ENCODE measurements at places on chromosomes 4 and X. TPM values are rescaled to one million over a fixed set of nuclear protein-coding genes. Genes with fewer than 3 reads are reported as not detected.

The REELD1 gene
- total RNA-seq = not detected

The SPANXA1 gene
- total RNA-seq = not detected

The ARHGAP24 gene
- 5.7 TPM for total RNA-seq

The UCHL1 gene
- 38.5 TPM for total RNA-seq

The MAGEA2B gene
- total RNA-seq = not detected

The USP27X gene
- 1.5 TPM for total RNA-seq

The CDS1 gene
- 1.1 TPM for total RNA-seq

The SMIM9 gene
- total RNA-seq = not detected

The RHOXF2B gene
- not detected for total RNA-seq

The PLXNB3 gene
- total RNA-seq = 0.10 TPM

GRCh38 chrX:37717708-37718107 lies 32.1 kb downstream of the XK start:
- DNase-seq = no peak

- no peak for DNase-seq
Measured at GRCh38 chr4:98746530-98746929, 88.1 kb upstream of the TSPAN5 start.

DNA sequence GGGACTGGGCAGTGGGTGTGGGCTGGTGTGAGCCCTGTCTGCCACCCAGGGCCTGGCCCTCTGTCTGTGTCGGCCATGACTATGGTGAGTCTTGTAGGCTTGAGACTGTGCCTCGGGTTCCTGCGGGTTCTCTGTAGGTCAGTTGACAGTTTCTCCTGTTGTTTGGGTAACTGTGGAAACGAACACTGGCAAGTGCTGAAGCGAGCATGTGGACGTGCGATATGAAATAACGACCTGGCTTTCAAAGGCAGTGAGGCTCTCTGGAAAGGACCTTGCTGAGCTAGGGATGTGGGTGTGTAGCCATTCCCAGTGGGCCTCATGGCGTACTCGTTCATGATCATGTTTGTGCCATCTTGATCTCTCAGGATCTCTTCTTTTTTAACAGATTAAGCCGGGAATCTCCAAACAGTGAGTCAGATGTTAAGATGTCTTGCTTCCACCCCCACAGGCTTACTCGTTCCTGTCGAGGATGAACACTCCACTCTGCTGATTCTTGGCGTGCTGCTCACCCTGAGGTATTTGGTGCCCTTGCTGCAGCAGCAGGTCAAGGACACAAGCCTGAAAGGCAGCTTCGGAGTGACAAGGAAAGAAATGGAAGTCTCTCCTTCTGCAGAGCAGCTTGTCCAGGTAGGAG lies 41.3 kb downstream of the HTT start:
- DNase-seq = peak; percentile 41

DNA sequence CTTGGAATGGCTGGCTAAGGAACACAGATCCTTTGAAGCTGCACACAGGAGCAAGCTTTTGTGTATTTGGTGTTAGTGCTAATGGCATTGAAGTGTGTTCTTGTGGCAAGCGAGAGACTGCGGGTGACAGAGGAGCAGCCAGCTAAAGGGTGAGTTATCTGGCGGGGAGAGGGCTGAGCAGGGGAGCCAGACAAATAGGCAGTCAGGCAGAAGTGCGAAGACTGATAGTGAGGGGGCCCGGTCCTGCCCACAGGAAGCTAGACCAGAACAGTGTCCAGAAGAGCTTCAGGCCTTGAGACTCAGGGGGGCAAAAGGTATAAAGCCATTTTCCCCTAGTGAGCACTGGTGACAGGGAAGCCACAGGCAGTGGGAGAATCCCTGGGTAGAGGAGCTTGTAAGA lies 49.6 kb upstream of the MAMLD1 start:
- DNase-seq = no peak

DNA sequence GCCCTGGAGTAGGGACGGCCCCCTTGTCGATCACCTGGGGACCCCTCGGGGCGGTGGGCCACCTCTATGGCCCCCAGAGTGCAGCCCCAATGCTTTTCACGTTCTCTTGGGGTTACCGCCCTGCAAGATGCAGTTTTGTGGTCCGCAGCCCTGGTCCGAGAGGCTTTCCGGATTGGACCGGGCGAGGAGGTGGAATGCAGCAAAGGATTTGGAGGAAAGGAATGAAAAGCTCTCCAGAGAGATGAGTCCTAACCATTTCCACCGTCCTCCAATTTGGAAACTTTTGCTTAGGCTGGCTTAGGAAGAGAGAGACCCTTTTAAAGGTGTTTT lies 601 bp downstream of the SLC25A43 start:
- no peak for DNase-seq

DNA sequence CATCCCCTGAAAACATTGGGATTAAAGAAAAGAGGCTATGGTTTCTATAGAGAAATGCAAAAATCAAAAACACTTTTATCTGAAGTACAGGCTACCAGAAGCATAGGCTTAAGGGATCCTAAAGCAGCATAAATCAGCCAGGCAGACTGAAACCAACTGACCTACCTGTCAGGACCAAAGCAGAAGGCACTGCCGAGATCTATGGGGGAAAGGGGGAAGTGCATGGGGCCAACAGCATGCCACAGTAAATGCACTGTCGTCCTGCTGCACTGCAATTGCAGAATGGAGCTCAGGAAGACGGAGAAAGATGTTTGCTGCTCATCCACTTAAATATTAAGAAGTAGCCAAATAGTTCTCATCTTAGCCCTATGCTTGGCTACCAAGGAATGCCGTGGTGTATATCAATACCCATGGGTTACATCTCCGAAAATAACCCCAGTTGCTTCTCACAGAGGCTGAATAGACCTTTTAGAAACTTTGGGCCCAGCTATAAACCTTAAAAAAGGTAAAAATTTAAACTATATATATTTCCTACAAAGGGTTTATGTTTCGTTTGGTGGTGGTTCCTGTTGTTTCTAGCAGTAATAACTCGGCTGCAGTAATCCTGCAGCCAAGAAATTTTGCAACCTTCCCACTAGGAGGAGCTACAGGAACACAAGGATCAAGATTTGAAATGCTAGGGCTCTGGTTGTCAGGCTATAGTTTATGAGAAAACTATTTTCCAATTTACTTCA lies 312.2 kb upstream of the DIAPH2 start:
- DNase-seq = peak; percentile 9

DNA sequence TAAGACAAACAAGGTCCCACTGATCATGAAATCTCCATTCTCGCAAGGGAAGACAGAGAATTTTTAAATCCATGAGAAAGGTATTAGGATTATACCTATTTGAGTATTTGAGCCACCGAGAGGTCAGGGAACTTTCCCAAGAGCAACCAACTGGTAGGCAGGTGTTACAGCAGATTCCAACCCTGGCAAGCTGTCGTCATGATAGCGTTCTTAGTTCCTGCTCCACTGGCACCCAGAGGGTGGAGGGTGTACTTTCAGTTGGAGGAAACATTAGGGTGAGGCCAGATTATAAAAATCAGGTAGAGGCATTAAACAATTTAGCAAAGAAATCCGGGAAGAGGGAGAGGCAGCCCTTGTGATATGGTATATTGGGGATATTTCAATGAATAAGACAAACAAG lies 23.3 kb downstream of the COQ2 start:
- DNase-seq = no peak

DNA sequence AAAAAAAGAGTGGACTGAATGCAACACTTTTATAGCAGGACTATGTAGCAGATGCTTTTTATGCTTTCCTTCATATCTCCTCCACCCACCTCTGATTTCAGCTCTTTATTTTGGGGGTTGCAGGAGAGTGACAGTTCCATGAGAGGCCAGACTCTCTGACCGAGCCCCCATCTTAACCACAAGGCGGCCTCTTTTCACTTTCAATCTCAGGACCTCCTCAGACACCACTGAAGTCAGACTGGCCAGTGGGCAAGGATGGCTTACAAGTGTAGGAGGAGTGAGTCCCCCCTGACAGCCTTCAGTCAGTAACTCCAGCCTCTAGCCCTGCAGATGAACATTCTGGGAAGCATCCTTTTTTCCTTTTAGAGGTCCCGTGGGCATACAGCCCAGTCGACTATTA lies 140.8 kb downstream of the FRAS1 start:
- no peak for DNase-seq

GRCh38 chrX:27186671-27187070 lies 276.5 kb downstream of the PPP4R3C start:
- no peak for DNase-seq

GRCh38 chr4:184745831-184746795 lies 12.2 kb upstream of the CENPU start:
- peak; percentile 67 for DNase-seq

GRCh38 chr4:13529128-13529919 lies 15.0 kb downstream of the NKX3-2 start:
- no peak for DNase-seq

DNA sequence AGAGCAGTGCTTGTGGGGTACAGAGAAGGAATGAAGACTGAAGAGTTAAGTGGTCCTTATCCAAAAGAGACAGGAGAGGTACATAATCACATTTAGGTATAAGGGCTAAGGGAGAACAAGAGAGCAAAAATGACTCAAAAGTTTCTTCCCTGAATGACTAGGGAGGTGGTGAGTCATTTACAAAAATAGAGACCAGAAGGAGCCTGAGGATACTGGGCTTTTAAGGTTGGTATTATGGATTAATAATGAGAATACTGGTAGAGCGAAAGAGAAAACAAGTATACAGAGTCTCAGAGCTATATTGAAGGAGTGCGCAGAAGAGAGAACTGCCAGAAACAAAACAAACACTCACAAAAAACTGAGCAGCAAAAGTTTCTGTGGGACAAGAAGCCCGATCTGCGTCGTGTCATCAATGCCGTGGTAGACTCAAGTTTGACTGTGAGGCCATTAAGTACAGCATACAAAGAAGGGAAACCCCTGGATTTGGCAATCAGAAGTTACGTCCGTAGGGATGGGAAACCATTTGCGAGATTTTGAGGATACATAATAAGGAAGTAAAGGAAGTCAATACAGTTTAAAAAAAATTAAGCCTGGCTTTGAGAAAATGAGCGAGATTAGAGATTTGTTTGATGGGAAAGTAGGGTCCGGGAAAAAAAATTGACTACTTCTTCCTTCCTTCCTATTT lies 129.1 kb upstream of the STIM2 start:
- no peak for DNase-seq

DNA sequence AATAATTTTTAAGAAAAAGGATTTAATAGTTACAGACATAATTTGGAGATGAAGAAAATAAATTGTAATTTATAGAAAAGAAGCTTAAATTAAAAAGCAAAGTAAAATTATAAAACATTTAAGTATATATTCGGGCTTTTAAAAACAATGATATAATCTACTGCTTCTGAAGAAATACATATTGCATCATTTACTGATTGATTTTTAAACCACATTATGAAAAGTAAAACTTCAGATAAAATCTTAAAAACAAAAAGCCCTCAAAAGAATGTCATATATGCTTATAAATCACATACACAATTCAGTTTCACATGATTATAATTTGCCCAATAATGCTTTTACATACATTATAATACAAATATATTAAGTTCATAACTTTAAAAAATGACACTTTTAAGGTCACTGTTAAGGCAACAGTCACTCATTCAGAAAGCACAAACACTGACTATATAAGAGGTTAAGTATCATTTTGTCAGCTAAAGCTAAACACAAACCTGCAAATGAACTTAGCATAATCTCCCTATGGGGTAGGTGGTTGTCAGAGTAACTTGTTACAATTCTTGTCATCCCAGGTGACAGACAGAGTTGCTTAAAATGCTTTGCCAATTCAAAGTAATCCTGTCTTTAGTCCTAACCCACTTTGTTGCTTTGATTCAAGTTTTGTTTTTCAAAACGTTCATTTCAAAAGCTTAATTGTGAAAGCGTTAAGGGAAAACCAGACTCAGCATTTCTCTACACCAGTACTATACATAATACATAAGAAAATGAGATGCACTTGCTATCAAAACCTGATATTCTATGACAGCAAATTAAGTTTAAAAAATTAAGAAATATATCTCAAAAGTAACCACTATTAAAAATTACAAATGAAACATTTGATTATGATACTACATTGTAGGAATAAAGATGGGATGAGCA lies 90.6 kb upstream of the MAB21L2 start:
- DNase-seq = no peak

DNA sequence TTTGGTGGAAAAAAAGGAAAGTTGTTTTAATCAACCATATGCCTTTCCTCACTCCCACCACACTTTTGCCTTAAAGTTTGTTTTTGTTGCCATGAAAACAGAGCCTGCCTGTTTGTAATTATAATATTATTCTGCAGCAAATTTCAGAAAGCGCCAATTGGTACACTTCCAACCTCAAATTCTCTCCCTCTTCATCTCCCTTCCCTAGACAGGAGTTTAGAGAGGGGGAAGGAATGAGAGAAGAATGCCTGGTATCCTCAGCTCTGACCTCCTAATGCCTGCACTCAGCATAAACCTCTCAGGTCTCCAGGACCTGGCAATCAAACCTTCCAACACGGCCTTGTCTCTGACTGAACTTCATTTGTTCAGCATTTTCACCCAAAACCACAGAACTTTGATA lies 138.4 kb upstream of the HCCS start:
- DNase-seq = no peak

- peak; percentile 47 for DNase-seq
Measured at GRCh38 chrX:153726286-153727122, 1.8 kb downstream of the ABCD1 start.

DNA sequence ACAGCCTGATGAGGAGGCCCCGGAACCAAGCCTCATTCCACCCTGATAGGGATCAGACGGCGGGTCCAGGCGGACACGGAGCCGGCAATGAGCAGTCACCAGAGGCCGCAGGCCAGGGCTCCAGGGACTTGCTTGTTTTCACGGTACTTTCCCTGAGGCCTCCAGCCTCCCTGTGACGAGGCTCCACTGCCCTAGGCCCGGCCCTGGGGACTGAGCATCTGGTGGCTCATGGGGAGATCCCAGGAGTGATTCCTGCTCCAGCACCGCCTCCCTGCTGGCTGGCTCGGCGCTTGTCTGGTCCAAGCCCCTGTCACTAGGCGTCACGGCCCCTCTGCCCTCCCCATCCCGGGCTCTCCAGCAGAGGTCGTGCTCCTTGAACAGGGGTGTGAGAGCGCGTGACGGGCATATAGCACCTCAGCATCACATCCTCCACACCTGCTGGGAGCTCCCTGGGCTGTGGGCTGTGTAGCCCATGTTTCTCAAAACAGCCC lies 14.1 kb downstream of the HTRA3 start:
- no peak for DNase-seq
